ENCODE measurements at places on chromosomes 12 and 14.

GRCh38 chr12:39617887-39618286, 1.7 kb downstream of the ABCD2 start:
- no peak for DNase-seq

- no peak for DNase-seq
These were observed 82.8 kb downstream of the SUDS3 start for GRCh38 chr12:118459110-118459509.

GRCh38 chr12:1972856-1973317, 31.4 kb downstream of the DCP1B start:
- no peak for DNase-seq

DNA sequence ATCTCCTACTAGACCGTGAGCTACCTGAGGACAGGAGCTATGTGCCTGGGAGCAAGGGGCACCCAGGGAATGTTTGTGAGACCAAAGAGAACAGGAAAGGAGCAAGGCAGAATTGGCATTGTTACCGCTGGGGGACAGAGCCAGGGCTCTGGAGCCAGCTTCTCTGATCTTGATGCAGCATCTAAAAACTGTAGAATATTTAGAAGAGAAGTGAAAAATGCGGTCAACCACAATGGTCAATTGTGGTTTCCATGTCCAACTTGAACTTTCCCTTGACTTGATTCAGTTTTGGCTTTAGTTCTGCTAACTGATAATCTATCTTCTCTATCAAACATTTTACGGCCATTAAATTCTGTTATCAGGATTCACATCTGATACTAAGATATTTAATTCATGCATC, 201.2 kb downstream of the ANO4 start:
- no peak for DNase-seq

DNA sequence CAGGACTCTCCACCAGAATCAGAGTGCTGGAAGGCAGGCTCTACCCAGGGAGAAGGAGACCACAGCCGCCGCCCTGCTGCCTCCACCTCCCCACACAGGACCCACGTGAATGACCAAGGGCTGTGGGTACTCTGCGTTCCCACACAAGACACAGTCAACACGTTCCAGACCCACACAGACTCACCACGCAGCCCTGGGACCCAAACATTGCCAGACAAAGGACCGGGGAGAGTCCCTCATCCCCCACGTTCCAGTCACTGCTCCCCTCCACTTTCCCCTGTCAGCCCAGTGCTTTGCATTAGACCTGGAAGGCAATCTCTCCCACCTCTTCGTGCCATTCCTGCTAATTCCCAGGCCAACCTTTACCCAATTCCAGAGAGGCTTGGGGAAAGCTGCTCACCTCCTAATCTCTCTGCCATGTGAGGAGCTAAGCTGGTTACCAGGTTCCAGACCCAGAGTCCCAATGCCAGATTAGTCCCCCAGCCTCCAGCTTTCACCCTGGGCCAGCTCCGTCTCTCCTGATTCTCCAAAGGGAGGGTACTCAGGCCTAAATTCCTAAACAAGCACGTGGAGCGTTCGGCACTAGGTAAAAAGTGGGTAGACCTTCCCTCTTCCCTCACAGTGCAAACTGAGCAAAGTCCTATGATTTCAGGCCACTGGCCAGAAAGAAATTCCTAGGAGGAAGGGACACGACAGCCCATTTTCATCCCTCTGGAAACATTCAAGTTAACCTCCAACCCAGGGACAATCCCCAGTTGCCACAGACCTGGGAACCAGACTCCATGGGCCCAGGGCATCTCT, 4.9 kb downstream of the SLC6A13 start:
- no peak for DNase-seq

GRCh38 chr14:36454599-36455240, 65.3 kb downstream of the NKX2-1 start:
- no peak for DNase-seq

DNA sequence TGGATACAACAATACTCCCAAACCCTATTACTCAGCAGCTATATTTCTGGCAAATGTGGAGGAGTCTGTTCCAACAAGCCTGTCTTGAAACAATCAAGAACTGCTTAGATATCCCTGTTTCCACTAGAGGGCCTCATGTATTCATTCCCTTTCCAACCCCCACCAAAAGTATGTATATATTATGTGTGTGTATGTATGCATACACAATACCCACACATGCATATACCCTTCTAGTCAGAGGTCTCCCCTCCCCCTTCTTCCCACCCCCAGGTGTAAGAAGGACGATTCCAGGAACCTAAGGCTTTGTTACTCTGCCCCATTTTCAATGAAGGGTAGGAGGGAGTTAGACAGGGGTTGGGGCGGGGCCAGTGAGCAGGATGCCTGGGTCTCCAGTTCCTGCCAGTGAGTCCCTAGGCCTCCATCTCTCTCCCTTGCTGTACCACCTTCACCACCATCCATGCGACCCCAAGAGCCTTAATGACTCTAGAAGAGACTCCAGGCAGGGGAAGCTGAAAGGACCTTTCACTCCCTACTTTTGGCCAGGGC, at the start of gene DGKA:
Gene DGKA, plus strand, starts transcription at position 392 of the 546 bp plus-strand sequence. CDS start 5,342 bp downstream, outside the sequence.
- DNase-seq: peak; percentile 86

DNA sequence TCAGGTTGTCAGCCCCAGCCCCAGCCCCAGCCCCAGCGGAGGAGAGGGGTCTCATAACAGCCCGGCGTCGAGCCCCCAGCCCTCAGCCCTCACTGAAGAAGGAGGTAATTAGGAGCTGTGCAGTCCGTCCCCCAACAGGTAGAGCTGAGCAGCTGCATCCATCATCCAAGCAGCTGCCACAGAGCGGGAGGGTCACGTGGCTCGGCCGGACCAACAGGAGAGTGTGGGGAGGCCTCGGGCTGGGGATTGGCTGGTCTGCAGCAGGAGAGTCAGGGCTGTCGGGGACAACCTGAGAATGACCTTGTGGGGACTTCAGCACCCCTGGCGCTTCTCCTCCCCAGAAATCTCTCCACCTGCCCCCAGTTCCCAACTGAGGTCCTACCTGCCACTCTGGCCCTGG, 29.6 kb downstream of the SMUG1 start:
- DNase-seq: peak; percentile 55

DNA sequence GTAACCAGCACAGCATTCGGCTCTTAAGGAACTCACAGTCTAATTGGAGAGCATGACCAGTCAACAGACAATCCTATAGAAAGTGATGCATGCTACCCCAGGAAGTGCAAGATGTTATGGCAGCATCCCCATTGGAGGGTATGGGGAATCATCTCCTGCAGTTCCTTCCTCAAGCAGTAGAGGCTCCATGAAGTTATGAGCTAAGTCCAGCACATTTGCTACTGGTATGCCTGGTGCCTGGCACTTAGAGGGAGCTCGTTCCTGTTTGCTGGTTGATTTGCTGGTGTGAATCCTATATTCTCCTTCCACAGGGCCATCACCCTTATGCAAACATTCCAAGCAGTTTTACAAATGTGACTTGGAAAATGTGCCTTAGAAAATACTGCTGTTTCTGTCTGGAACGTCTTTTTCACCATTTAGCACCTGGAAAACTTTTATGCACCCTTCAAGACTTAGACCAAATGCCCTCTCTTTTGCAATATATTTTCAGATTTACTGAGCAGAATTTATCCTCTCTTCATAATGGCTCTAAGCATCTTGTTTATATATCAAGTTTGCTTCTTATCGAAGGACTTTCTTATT, 136.1 kb upstream of the WSCD2 start:
- no peak for DNase-seq

GRCh38 chr12:50546441-50547318, 41.9 kb downstream of the DIP2B start:
- DNase-seq: no peak

- no peak for DNase-seq
These were observed 162.8 kb upstream of the SLC38A2 start for GRCh38 chr12:46535376-46535775.

DNA sequence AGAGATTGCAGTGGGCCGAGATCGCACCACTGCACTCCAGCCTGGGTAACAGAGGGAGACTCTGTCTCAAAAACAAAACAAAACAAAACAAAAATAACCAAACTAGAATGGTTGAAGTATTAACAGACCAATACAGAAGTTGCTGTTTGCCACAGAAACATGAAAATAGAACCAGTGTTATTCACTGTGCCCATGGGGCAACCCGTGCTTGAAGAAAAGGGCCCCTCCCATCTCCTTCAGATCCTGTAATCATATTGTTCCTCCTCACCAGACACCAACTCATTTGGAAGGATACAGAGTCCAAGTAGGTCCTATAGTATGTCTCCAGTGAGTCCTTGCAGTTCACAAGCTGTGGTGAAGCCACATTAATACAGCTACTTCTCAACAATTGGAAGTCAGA, 30.9 kb downstream of the SLC35F4 start:
- no peak for DNase-seq

DNA sequence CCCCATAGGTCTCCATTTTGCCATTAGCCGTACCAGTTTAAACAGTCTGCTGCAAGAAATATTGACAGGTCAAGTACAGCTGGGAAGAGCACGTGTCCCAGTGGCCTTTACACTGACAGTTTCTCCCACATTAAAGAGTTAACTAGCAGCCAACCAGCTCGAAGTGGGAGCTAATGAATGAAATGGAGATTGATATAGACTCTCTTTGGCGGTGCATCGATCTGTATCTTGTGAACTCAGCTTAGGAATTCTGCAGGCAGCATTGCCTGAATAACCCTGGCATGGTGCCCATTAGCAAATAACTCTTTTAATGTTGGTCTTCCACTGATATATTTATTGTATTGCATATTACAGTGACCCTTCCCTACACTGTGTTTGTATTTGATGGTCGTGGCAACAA, 319.4 kb downstream of the EGLN3 start:
- DNase-seq: no peak

- DNase-seq: no peak
These were observed 77.5 kb downstream of the PHLDA1 start for GRCh38 chr12:75954041-75954440.

GRCh38 chr12:89862511-89863445, 154.1 kb upstream of the ATP2B1 start:
- DNase-seq: peak; percentile 41

GRCh38 chr14:22923746-22924145, 4.8 kb upstream of the RBM23 start:
- no peak for DNase-seq

Measured in stimulated activated CD8-positive, alpha-beta memory T cell treated with anti-CD3 and anti-CD28 coated beads, Interleukin-4, amount 100 ng/mL, for 48 hours (primary cell).